ENCODE measurements at places on chromosomes 12 and 14. TPM values are rescaled to one million over a fixed set of nuclear protein-coding genes. Genes with fewer than 3 reads are reported as not detected.

- DNase-seq, result no peak
Measured at GRCh38 chr14:22106700-22107697, 433.4 kb upstream of the OR4E1 start.

PIWIL1 gene
- polyA plus RNA-seq, result 0.09 TPM

DNA sequence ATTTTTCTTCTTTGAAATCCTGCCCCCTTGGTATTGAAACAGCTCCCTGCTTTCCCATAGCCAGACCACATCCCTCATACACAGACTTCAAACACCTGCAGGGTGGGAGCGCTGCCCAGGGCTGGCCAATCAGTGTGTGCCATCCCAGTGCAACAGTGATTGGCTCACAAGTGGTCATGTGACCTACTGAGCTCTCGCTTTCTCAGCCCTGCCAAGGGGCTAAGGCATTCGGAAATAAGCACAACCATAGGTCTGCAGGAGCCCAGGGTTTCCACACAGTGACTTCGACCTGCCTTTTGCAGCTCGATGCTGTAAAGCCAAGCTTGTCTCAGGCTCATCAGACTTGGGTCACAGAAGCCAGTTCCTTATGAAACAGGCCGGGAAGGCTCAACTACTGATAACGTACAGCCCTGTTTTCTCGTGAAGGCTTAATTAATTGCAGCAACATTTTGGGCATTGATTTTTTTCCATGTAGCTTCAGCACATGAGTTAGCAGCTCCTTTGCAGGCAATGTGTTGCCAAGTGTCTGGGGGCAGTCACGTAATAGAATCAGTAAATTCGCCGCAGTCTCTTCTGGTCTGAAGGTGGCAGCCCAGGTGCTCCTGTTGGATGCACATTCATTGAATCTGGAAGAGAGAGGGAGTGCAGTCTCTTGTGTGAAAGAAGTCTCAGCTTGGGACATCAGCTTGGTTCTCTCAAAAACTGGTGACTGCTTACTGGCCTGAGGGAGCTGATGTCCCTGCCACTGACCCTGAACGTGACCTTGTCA lies 1091.8 kb downstream of the AACS start:
- DNase-seq, result no peak

DNA sequence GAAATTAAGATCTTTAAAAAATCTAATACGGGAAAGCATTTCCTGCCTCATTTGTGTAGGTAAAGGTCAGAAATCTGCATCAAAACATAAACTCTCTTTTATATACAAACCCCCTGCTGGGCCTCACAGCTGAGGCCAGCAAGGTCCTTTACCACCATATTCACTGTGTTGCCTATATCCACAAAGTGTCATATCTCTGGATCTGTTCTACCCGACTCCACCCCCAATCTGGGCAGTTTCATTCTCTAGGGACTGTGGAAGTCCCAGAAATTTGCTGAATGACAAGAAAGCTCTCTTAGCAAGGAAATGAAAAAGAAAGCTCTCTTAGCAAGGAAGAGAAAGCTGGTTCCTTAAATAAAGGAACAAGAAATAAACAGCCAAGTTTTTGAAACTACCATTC lies 301.7 kb downstream of the KCNH5 start:
- DNase-seq, result no peak

RNASE7 gene
- polyA plus RNA-seq, result 0.14 TPM

DNA sequence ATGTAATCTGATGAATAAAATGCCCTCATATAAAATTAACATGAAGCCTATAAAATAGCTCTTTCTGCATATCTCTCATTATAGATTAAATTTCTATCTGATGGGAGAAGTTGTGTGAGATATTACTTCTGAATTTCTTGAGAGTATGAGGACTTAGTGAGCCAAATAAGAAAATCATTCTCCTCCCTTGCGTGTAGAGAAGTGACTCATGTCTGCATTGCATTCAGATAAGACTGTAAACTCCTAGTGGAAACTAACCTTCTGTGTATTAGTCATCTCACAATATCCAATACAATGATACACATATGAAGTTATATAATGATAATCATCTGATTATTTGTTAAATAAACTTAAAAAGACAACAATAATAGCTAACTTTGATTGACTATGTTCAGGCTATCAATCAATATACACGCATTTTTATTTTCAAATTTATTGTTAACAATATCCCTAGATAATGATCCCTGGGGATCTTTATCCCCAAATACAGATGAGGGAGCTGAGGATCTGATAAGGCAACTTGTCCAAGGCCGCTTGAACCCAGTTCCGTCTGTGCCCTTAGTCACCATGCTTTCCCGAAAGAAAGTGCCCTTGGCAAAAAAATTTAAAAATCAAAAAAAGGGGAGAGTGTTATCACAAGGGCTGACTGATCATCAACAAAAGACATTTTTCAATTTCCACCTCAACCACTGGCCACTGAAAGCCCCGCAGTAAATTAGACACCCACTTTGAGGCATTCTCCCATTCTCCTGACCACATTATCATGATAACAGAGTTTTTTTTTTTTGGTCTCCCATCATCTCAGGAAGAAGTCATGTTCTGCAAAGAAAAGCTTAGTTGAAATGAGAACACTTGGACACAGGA lies 189.2 kb upstream of the RASSF8 start:
- no peak for DNase-seq

DNA sequence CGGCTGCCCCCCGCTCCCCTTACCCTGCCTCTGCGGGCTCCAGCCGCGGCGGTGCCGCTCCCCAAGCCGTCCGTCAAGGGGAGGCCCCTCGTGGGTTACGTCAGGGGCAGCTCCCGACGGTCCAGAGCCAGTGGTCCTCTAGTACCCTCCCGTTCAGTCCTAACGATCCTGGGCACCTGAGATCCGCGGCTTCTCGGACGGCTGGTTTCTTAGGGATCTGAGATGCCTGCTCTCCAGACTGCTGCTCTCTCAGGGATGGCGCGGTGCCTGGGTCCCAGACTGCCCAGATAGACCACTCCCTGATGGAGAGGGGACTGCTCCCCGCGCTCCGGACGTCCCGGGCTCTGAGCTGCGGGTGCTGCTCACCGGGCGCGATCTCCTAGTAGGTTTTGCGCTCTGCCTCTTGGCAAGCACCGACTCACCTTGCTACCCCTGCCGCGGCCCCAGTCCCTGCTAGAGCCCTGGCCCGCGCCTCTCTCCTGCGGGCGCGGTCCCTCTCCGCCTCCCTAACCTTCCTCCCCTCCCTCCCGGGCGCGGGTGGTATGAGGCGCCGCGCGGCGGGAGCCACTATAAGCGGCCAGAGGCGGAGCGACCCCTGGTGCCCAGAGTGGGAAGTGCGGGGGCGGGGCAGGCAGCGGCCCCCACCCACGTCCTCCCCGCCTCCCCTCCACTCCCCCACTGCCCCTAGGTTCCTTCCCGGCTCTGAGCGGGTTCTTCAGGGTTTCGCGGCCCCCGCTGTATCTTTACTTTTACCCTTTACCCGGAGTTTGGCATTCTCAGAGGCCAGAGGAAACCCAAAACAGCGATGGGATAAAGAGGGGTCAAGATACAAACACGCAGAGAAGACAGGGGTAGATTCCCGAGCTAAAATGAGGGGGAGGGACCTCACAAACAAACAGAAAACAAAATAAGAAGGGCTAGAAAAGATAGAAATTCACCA lies at the start of gene C1QL4:
C1QL4 (minus strand) TSS at position 544 of the 940 bp plus-strand sequence. CDS start 711 bp downstream, outside the sequence.
- DNase-seq, result peak; percentile 75

GRCh38 chr12:82688035-82688501 lies 1.4 kb downstream of the TMTC2 start:
- no peak for DNase-seq

DNA sequence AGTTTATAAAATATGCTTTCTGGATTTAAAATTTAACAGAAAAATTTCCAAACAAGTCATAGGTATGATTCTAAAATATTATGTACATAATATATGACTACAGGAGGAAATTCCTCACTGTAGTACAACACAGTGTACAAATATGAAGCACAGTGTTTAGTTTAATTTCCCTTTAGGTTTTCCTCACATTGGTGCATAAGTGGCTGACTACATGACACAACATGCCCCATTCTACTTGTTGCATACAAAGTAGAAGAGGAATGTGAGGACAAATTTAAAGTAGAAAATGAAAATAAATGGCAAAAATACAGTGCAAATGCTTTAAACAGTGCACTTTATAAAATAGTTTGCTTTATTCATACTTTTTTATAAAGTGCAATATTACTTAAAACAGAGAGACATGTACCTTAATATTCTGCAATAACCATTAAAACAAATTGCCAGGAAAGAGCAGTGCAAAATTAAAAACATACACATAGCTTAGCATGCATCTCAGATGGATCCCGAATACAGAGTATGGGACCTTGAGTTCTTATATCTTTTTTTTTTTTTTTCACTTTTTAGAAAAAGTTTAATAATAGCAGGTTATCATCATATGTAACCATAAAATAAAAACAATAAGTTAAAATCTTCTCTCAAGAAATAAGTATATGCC lies 54.8 kb upstream of the TTC7B start:
- no peak for DNase-seq

DNA sequence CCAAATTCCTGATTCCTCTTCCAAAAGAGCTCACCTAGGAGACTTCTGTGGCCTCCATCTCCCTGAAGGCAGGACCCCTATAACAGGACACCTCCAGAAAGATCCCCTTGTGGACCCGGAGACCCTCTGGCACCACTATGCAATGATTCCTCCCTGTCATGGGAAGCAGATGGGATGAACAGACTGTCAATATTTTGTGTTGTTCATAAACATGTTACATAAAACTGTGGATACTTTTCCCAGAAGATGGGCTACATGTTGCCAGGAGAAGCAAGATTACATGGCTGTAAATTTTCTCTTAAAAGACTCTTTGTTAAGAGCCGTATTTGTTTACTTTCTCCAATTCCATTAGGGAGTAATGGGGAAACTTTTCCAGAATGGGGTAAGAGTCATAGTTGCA lies 52.1 kb downstream of the TUNAR start:
- DNase-seq, result no peak

GRCh38 chr14:91727121-91727520 lies 4.8 kb downstream of the CATSPERB start:
- no peak for DNase-seq

NRXN3 gene
- polyA plus RNA-seq, result 0.40 TPM

GRCh38 chr14:64864258-64864657 lies 15.4 kb downstream of the SPTB start:
- DNase-seq, result no peak

GRCh38 chr12:116726694-116727093 lies 11.2 kb downstream of the SPRING1 start:
- no peak for DNase-seq
